Neural crest cell (in vitro differentiated cells): ENCODE measurements at places on chromosomes 12 and 14.

DNA sequence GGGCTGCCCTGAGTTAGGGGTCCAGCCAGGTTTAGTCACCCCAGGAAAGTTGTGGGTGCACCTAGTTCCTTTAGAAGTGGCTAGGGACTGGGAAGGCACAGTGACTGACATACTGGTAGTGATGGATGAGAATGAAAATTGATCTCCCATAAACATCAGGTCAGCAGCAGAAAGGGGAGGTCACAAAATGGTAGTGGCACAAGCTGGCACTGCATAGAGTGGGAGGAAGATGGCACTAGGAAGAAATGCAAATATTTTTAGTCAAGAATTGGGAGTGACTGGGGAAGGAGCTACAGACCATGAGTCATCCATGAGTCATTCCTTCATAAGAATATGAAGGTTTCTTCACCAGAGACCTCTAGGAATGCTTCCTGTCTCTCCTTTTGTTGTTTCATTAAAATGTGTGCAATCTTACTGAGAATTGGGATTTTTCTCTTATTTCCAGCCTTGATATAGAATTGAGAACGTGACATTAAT is 198.3 kb upstream of the AMIGO2 start:
- DNase-seq, result no peak

- no peak for DNase-seq
Observed at GRCh38 chr14:55533960-55534359, 46.0 kb upstream of the KTN1 start.

GRCh38 chr12:51863933-51864832 is 15.7 kb upstream of the FIGNL2 start:
- DNase-seq, result peak; percentile 70

DNA sequence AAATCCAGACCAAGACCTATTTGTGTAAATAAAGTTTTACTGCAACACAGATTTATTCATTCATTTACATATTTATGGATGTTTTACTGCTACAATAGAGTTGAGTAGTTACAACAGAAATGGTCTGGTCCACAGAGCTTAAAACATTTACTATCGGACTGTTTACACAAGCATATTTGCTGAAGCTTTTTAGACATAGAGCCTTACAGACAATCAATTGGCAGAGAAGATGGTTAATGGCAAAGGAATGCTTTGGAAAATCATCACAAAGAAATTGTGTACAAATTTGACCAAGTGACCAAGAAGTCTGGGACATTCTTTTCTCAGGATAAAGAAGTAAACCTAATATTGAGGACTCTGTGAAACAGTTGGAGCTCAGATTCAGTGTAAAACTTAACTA is 504.3 kb downstream of the SLC16A7 start:
- DNase-seq, result no peak

DNA sequence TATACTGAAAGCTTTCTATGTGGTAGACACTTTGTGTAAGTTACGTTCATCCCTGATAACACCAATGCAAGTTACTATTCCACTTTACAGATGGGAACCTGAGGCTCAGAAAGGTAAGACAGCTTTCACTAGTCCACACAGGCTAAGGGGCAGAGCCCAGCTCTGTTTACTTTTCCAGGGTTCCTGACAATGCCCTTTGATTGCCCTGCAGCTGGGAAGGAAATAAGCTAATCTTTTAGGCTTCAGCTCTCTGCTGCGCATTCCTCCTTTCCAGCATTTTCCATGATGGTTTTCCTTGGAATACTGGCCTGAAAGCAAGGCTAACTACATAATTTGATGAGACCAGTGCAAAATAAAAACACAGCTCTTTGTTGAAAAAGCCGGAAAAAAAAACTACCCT is 185.7 kb upstream of the BTG1 start:
- no peak for DNase-seq

DNA sequence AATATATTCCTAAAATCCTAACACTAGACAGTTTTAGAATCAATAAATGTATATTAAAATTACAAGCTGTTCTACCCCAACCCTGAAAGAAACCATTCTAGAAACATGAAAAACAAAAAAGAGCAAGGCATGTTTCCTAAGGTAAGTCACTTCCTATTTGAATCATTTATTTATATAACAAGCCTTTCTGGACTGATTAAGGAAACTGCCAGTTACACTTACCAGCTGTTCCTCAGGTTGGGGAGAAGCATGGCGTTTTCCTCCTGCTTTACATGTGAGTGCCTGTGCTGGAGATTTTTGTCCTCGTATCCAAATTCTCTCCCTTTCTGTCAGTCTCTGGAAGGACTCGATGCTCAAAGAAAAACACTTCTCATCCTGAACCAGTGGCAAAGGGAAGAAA is 183.3 kb downstream of the EFCAB11 start:
- DNase-seq, result no peak

DNA sequence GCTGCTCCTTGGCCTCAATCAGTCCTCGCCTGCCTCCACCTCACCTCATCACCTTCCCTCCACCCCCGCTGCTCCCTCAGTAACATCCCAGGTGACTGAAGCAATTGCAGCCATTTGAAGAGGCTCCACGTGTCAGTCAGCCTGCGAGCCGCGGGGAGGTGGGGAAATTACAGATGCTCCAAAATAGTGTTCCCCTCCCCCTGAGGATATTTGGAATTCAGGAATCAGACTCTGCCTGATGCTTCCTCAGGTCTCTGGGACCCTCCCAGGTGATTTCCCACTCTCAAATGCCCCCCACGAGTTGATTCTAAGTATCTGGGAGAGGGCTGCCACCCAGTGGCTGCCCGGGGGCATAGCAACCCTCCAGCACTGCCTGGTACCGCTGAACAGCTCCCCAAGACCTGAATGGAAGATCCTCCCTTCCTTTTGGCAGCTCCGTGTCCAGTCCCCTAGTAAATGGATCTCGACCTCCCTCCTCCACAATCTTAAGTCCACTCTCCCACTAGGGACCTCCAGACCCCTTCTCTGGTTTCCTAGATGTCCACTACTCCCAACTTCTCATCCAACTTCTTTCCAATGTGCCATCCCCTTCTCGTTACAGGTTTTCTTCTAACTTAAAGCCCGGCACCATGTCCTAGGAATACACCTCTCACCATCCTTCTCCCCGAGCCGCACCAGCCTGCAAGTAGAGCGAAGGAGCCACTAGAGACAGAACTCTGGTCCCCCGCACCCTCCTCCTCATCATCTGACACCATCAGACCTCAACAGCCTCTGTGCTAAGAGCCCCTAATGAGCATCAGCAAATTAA is 1.4 kb upstream of the ASIC1 start:
- DNase-seq, result peak; percentile 41

- no peak for DNase-seq
Observed at GRCh38 chr12:109581856-109582255, 8.3 kb downstream of the MVK start.

- peak; percentile 27 for DNase-seq
Observed at GRCh38 chr14:90642244-90642717, 173.9 kb downstream of the TTC7B start.

GRCh38 chr12:66210840-66211239 is 21.8 kb downstream of the IRAK3 start:
- DNase-seq, result no peak

GRCh38 chr12:57989838-57990237 is 48.5 kb downstream of the ATP23 start:
- no peak for DNase-seq

DNA sequence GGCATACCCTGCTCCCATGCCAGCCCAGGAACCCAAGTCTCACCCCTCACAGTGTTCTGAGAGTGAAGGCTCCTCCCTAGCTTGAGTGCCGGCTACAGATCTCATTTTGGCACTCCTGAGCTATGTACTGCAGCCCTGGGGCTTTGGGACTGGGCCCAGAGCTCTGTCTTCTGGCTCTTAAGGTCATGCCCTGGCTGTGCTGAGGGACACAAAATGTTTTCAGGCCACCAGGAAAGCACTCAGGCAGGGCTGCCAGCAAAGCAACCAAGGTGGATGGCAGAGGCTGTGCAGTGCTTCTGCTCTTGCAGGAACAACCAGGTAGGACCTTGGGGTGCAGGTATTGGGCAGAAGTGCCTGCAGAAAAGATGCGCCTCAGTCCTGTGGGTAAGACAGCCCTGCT is 564.0 kb downstream of the SLC6A15 start:
- DNase-seq, result no peak

DNA sequence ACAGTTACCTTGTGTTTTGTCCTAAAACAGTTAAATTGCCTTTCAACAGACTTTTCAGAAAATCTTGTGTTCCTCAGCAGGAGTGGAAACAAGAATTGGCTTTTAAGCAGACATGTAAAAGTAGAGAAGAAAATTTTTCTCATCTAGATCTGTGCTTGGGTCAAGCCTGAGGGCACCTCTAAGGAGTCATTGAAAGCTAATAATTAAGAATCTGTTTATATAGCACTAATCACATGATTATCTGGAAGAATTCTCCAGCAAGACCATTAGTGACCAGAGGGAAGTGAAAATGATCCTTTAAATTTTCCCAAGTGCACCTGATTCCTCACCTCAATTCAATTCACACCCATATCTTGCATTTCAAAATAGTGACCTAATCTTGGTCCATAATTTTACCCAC is 295.0 kb downstream of the DIO2 start:
- no peak for DNase-seq

DNA sequence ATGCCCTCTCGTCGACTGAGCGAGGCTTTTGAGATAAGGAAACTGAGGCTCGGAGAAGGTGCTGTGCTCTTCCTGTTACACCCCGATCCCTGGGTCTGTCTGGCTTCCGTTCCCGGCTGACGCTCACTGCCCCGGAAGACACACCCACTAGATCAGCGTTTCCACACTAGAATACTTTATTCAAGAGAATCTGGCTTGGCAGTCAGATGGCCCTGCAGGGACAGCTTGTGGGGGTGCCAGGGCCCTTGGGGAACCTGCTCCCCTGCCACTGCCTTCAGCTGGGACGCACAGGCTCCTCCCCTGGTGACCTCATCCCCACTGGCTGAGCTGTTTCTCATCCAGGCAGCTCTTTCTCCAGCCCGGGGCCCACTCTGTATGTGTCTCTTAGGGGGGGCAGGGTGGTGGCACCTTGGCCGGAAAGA is 13.7 kb downstream of the PGF start:
- DNase-seq, result no peak

- DNase-seq, result no peak
Observed at GRCh38 chr12:56243731-56244181, 13.9 kb downstream of the SLC39A5 start.

GRCh38 chr12:49705479-49706134 is 1.6 kb downstream of the FMNL3 start:
- DNase-seq, result no peak

DNA sequence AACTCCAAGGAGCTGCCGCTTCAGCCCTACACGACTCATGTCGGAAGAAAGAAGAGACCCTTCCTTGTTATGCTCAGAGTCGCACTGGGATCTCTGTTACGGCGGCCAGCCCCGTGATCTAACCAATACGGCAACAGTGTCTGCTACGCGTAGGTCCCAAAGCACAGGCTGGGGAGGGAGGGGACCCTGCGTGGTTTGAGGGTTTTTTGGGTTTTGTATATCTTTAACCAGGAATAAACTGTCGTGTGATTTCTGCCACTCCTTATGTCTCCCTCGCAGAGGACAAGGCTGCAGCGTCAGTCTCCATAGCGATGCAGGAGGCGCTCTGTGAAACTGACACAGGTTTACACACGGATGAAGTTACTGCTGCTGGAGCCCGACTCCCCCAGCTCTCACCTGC is 60.0 kb upstream of the DIO3 start:
- no peak for DNase-seq

DNA sequence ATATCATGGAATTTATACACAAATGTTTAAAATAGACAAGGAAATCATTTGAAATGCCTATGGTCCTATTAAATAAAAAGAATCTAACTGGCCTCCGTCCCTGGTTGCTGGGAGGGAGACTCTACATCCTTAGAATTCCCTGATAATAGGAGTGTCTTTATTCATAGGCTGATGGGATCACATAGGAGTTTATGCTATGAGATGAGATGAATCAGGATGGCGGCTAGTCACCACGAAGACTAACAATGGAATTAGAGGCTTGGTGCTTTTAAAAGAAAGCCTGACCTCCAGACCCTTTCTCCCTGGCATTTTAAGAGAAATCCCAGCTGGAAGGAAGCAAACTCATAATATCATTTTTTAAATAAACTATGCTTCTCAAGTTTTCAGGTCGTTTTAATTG is 69.7 kb downstream of the SEC23A start:
- DNase-seq, result no peak

DNA sequence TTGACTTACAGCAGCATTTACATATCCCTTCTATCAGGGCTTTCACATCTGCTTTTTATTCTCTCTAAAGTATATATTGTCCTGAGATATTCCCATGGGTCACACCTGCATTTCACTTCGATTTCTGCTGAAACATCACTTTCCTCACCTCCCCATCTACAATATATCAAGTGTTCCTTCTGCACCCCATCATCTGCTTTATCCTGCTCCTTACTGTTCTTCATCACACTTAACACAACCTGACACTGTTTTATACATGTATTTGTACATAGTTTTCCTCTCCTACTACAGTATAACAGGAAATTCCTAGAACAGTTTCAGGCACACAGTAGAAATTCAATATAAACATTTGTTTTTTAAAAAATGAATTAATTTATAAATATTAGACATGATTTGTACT is 203.1 kb downstream of the EGLN3 start:
- no peak for DNase-seq

GRCh38 chr12:52321418-52321817 is 220 bp upstream of the KRT83 start:
- no peak for DNase-seq

DNA sequence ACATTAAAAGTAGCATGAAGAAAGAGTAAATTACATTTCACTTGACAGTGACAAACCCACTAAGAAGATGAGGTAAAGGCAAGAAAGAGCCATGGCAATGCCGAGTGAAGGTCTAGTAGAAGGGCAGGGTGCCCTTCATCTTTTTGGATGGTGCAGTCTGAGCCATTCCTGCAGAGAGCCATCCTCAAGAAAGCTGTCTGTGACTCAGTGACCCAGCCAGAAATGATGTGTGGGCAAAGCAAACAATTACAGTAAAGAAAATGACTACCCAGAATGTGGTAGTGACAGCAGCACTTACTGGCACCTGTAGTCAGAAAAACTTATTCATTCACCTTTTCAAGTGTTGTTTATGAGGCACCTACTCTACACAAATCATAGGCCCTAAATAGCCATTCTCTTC is 281.7 kb downstream of the DUSP6 start:
- no peak for DNase-seq

DNA sequence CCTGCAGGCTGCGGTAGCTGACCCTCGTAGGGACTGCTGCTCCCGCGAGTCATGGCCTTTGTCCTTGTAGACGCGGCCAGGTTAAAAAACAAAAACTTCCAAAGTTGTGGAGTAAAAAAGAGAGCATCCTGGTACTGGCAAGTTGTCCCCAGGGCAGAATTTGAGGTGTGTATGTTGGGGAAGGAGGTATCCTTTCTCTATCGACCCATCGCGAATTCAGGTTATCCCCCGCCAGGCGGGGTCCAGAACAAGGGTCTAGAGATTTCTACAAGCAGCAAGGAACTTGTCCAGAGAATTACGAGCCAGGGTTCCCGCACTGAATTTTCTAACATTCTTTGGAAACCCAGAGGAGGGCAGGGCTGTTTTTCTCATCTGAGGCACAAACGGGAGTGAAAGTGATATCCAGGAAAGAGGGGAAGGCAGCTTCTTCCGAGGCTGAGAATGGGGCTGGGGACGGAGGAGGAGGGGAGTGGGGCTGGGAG is 16.3 kb downstream of the TBX3 start:
- no peak for DNase-seq

- peak; percentile 42 for DNase-seq
Observed at GRCh38 chr12:52005903-52006703, 643 bp upstream of the TAMALIN start.
